NCI-H1417 (cell line): ENCODE measurements at places on chromosomes 7 and 10.

- no peak for DNase-seq
These were observed 56.1 kb downstream of the SP8 start for GRCh38 chr7:20730611-20731010.

GRCh38 chr7:104272767-104273384 lies 55.5 kb upstream of the LHFPL3 start:
- DNase-seq = peak; percentile 20

DNA sequence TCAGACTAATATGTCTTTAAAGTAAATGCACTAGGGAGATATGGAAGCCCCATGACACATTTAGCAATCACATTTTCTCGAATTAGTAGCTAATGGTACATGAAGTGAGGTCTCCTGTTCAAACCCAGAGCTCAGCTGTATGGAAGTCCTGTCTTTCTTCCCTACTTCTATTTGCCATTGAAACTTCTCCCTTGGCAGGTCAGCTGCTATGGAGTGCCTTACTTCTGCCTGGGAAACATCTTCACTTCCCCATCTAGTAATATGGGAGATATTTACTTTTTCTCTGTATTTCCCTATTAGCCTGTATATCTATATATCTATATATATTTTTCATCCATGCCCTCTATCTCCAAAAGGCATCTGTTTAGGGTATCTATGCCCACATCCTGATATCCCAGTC lies 225.3 kb upstream of the INHBA start:
- DNase-seq = no peak

GRCh38 chr10:91088300-91089140 lies 131.9 kb upstream of the PCGF5 start:
- DNase-seq = no peak

- no peak for DNase-seq
These were observed 895.7 kb upstream of the SORCS1 start for GRCh38 chr10:108060246-108060645.

DNA sequence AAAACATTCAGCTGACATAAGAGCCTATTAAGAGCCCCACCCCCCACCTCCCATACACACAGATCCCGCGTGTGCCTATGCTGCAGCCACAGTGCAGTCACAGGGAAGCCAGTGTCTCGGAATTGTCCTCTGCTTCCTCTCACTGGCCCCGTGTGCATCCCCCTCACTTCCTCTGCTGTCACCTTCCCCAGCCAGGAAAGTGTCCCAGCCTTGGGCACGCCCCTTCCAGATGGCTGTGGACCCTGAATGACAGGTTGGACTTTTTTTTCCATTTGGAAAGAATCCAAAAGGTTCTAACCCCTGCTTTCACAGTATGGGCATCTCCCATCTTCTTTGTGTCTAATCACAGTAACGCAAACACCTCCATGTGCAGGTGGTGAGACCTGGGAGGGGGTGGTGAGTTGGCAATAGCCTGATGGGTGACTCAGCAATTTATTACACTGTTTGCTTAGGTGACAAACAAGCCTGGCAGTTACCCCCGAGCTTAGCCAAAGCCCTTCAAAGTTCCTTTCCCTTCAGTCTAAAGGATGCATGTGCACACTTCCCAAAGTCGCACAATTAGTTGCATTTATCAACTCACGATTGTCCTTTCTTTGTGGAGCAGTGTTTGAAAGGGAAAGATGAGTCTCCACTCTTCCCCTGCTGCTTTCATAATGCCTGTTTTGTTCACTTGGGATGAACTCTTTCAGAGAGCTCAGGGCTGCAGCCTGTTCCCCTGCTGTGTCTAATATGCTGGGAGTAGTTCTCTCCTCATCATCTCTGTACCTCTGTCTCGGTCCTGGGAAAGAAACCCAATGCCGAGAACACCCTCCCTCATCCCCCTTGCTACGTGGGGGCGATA lies 67.5 kb upstream of the EFCAB10 start:
- peak; percentile 74 for DNase-seq

- no peak for DNase-seq
These were observed 545.1 kb upstream of the GALNT17 start for GRCh38 chr7:70586822-70587221.

GRCh38 chr7:54841772-54842697 lies 83.0 kb upstream of the SEC61G start:
- no peak for DNase-seq

DNA sequence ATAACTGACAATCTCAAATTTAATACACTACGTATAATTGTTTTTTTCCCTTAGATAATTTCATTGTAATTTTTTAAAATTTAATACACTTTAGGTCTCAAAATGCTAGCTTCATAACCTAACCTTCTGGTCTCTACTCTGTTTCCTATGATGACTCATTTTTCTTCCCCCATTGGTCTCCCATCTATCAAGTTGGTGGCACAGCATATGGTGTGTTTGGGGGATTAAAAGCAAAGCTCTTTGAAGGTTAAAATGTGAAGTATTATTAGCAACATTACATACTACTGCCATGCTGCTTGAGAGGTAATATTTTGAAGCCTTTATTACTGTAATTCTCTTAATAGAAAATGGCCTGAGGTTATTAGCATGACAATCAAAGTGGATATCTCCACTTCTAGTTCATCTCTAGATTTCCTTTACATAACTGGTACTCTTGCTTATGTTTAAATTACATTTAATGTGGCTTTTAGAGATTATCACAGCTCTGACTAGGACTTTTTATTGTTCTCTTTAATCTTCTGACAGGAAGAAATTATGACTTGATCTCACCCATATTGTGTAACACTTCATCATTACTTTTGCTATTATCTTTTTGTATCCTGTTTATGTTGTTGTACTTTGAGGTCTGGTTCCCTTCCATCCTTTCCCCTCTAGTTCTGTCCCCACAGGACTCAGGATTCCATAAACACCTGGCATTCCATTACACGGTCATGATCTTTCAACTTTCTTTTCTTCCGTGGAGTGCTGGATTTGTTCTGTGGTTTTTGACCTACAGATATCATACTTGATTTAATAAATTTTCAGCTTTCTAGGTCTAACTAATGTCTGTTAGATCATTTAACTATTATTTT lies 185.1 kb downstream of the SEMA3D start:
- DNase-seq = no peak

GRCh38 chr7:80480566-80480965 lies 31.3 kb downstream of the GNAT3 start:
- DNase-seq = no peak

DNA sequence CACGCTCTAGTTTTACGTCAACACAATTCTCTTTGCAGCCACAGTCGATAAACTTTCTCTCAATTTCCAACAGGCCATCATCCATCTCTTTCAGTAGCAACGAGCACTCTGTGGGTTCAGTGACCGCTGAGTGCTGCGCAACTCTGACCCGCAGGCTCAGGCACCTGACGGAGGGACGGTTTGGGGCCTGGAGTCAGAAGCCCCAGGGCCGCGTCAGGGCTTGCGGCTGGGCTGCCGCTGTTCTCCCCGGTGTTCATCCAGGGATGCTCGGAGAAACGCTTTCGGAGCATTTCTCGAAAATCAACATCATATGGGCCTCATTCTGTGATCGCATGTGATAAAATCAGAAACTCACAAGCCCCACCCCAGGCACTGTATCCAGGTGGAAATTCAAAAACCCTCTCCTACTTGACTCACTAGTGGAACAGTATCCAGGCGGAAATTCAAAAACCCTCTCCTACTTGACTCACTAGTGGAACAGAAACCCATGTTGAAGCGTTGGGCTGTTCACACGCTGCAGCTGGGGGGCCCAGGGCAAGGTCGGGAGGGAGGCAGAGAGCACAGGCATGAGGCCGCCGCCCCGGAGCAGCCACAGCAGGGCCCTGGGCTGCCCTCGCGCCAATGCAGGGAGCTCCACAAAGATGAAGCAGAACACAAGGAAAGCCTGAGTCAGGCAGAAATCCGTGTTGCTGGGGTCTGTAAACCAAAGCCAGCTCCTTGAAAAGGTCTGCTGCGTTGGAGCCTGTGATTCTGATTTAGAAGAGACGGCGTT lies 73.3 kb upstream of the NKX6-2 start:
- DNase-seq = no peak

DNA sequence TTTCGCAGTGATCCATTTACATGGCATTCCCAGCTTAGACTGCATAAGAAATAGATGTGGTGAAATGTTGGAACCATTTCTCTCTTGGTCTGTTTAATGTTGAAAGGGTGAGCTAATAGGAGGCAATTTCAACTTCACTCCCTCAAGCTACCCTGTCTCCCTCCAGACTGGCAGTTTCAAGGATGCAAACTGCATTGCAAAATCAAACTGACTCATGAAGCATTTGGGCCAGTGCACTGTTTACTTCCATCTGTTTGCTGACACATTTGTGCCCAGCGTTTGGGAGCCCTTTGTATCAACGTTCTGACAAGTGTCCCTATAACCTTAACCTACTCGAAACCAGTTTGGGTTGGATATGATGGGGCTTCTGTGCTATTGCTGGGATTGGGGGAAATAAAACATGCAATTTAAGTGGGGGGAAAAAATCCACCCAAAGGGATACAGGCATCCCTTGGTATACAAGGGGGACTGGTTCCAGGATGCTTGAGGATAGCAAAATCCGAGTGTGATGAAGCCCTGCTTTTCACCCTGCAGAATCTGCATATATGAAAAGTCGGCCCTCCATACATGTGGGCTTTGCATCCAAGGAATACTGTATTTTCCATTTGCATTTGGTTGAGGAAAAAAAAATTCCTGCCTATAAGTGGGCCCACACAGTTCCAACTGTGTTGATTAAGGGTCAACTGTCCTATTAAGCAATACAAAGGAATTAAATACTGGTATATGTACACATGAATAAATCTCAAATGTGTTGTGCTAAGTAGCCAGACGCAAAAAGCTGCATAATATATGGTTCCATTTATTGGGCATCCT lies 15.6 kb downstream of the RHEB start:
- no peak for DNase-seq

GRCh38 chr10:21488246-21488956 lies 37.1 kb downstream of the SKIDA1 start:
- DNase-seq = no peak
